Nucleus accumbens (tissue), 56 donors: ENCODE measurements at places on chromosomes 5 and 9.

GRCh38 chr5:172544371-172545095, 90.2 kb upstream of the SH3PXD2B start:
- no peak for DNase-seq

DNA sequence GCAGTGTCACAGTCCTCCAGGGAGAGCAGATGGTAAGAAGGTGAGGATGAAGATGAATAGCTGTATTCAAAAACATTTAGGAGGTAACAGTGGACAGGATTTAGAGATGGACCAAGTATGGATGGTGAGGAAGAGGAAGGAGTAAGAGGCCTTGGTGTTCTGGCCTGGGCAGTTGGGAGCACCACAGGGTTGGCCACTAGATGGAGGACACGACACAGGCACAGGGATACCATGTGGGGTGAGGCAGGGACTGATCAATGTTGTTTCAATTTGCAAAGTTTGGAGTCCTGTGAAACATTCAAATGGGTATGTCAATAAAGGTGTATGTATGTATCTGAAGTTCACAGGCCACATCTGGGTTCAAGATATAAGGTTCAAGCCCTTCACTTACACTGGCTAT, 141.1 kb upstream of the RASEF start:
- no peak for DNase-seq

DNA sequence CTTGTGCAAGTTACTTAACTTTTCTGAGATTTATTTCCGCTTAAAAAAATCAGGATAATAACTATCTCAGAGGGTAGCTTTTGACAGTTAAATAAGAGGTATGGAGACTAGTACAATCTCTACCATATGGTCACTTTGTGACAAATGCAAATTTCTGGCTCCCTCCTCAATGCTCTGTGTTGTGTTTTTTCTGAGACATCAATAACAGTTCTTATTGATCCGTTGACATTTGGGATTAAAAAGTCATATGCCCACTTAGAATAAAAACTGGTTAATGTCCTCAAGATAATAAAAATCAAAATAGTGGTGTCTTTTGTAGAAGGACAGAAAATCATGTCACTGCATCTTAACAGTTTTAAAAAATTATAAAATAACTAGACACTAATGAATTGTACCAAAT, 24.7 kb upstream of the LNPEP start:
- DNase-seq: no peak

DNA sequence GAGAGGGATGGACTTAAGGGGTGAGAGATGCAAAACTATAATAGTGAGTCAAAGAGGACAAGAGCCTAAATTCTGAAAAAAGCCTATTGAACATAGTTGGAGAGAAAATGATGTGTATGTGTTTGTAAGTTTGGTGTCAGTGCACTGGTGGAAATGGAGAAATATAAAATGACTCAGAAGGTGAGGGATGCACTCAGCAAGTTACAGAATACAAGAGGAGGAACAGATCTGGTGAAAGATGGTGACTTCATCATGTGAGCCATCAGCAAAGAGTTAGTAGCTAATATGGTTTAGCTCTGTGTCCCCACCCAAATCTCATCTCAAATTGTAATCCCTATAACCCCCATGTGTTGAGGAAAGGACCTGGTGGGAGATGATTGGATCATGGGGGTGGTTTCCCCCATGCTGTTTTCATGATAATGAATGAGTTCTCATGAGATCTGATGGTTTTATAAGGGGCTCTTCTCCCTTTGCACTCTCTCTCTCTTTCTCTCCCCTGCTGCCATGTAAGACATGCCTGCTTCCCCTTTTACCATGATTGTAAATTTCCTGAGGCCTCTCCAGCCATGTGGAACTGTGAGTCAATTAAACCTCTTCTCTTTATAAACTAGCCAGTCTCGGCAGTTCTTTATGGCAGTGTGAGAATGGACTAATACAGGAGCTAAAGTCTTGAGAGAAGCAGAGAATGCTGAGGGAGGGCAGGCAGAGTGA, 30.4 kb upstream of the FYB1 start:
- no peak for DNase-seq

DNA sequence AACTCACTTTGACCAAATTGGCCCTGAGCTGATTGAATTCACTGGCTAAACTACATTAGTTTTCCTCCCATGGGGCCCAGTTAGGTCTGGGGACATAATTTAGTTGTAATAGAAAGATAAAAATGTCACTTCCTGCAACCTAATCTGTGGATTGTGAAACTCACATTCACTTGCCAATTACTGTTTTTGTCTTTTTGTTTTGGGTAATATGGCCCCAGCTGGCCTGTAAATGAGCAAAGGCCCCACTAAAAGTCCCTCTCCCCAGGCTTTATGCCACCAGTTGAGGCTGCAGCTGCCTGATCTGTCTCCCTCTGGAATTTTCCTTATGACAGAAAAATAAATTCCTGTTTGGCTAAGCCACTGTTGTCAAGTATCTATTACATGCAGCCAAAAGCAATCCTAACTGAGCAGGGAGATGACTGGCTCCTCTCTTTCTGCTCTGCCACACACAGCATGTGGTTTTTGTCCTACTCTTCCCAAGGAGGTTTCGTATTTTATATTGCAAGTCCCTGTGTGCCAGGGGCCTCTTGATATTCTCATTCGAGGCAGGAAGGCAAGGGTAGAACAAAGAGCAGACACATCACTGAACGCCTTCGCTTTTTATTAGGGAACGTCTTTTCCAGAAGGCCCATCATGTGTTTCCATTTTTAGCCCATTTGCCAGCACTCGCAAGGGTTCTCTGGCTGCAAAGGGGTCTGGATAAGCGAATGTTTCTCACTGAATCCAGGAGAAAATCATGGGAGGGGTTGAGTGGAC, 24.1 kb upstream of the SLC25A48 start:
- DNase-seq: no peak

DNA sequence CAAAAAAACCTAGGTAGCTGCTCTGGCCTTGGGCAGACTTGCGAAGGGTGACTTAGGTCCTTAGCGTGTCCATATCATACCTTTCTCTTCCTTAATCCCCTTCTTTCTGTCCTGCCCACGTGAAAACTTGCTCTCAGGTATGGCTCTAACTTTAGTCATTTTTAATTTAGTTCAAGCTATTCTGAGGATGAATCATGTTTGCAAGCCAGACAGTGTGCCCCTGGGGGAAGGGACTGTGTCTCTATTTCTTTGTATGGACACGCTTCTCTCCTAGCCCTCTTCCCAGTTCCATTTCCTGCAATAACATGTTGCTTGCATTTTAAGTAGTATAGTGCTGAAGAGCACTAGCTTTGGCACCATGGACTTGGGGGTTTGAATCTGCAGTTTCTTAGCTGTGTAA, 120.6 kb downstream of the PTTG1 start:
- DNase-seq: no peak

- no peak for DNase-seq
Observed at GRCh38 chr9:133556354-133556753, 21.9 kb downstream of the ADAMTSL2 start.

DNA sequence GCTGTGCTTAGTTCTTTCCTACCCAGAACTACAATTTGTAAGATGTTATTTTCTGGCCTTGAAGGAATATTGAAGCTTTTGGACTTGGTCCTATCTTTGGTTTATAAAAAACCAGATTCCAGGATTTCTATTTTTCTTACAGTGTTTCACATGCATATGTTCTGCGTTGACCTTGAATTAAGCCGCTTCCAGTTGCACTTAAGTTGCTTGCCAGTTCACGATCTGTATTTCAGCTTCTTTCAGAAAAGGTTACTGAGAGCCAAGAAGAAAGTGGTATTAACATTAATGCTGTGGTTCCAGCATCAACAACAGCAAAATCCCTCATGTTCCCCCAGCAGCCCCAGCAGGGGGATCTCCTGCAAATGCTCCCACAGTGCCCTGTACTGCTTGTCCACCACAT, 156.4 kb upstream of the ADAMTS16 start:
- DNase-seq: no peak

- DNase-seq: no peak
Observed at GRCh38 chr5:56088967-56089829, 94.4 kb upstream of the IL6ST start.

DNA sequence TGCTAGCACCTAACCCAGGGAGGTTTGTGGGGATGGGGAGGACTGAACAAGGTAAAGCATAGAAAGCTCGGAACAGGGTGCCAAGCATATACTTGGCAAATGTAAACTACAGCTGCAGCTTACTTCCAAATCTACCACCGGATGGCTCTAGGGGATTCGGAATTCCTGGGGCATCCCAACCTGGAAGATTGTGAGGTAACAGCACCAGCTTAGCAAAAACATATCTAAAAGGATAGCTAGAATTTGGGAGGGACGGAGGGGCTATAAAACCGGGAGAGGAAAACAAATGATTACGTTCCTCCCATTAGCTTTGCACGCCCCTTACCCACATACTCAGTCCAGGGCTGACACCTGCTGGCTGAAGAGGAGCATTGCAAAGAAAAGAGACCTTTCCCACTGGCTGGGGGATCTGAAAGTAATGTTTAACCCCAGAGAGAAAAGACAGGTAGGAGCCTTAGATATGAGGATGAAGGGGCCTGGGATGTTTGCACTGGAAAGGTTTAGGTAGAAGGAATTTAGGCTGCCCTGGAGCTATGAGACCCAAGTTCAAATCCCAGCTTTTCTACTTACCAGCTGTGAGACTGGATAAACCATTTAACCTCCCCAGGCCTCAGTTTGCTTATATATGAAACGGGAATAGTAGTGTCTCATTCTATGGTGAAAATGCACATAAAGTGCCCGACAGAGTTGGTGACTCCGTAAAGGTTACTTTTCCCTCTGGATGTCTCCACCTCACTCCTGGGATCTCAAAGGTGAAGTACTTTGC, 73.6 kb downstream of the FAM114A2 start:
- no peak for DNase-seq

DNA sequence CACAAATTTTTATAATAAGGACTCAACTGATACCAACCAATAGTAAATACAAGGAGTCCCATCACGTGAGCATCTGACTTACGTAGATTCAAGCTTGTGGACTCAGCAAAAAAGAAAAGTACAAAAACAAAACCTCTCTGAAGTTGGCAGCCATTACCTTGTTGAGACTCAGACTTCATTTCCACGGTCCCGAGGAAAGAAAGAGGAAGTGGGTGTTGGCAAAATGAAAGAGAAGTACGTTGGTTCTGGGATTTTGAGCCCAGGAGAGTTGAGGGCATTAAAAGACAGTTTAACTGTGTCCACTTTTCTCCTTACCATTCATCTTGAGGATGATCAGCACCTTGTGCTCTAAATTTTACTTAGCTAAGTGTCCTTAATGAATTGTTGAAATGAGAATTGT, 26.7 kb downstream of the NCBP1 start:
- no peak for DNase-seq

GRCh38 chr9:91896513-91897121, 53.4 kb downstream of the ROR2 start:
- no peak for DNase-seq

DNA sequence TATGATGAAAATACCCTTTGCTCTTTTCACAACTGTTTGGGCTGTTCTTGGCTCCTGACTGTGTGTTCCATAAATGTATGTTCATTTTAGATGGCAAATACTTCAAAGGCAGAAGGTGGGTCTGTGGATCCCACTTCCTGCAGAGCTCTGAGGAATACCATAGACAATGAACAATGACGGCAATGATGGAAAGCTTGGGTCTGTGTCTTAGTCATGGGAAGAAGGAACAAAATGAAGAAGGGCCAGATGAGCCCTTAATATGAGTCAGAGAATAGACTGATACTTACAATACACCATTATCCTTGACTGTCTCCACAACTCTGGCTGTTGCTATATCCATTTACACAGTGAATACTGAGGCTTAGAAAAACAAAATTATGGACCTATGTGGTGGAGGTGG, 126.0 kb downstream of the SLIT3 start:
- no peak for DNase-seq

- DNase-seq: no peak
Observed at GRCh38 chr9:2641033-2641432, 19.4 kb downstream of the VLDLR start.

DNA sequence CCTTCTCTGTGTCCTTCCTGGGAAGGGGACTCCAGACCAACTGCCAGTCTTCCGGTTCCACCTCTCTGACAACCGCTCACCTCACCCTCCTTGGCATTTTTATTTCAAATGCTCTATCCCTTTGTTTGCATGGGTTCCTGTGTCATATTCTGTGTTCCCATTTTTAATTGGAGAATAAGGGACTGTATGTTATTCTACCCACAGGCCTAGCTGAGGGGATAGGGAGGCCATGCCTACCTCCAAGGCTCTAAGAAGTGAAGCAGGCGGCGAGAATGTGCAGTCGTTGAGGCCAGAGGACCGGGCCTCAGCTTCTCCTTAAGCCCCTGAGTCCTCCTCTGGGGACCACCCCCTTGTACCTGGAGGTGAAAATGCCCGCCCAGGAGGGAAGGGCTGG, 936 bp upstream of the WDR5 start:
- DNase-seq: no peak

- no peak for DNase-seq
Observed at GRCh38 chr9:135498381-135499126, 1.9 kb upstream of the MRPS2 start.

DNA sequence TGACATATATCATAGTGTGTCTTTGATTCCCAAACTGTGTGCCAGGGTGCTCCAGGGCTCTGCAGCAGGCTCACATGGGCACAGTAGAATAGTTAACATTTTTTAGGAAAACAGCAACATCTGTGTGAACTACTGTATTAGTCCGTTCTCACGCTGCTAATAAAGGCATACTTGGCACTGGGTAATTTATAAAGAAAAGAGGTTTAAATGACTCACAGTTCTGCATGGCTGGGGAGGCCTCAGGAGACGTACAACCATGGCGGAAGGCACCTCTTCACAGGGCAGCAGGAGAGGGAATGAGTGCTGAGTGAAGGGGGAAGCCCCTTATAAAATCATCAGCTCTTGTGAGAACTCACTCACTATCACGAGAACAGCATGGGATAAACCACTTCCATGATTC, 82.7 kb downstream of the EGFLAM start:
- DNase-seq: no peak

- DNase-seq: no peak
Observed at GRCh38 chr5:88238732-88239131, 29.9 kb downstream of the TMEM161B start.

DNA sequence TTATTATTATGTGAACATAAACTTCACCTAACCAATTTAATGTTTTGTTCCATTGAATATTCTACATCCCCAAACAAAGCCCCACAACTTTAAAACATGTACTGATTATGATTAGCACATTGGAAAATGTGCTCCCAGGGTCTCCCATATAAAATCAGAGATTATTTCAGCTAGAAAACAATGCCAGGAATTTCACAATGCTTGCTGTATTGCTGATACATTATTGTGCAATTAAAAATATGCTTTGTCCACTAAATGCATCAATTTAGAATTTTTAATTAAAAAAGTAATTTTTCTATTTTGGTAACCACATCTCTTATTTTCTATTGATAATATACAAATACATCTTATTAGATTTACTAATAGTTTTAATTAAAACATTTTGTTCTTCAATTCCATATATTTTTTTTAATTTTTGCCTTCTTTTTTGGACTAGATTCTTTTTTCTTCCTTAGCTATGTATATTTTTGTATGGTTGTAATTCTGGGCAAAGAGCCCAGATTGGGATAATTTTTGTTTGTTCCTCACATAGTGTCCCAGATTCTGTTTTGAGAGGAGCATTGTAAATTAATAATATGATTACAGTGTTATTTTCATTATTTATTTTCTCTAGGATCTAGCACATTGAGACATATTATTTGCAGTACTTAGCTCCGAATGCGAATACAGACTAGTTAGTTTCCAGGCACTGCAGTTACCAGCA, 241.5 kb upstream of the CDH18 start:
- DNase-seq: no peak
